Esophagus muscularis mucosa (tissue), 4 donors: ENCODE measurements at places on chromosomes 4 and X. TPM values are rescaled to one million over a fixed set of nuclear protein-coding genes. Genes with fewer than 3 reads are reported as not detected.

LIMCH1 gene
- 68.5 TPM for total RNA-seq

CAPN6 gene
- 0.42 TPM for total RNA-seq

GSX2 gene
- total RNA-seq = not detected

IL13RA2 gene
- 0.33 TPM for total RNA-seq

MOSPD2 gene
- 9.4 TPM for total RNA-seq

DMD gene
- total RNA-seq = 210 TPM

CCNA2 gene
- total RNA-seq = 0.17 TPM

GAB3 gene
- 5.4 TPM for total RNA-seq

TMEM154 gene
- total RNA-seq = 2.9 TPM

NDST3 gene
- total RNA-seq = not detected

TEC gene
- total RNA-seq = 2.2 TPM
